ENCODE measurements at places on chromosomes 16 and 17. TPM values are rescaled to one million over a fixed set of nuclear protein-coding genes. Genes with fewer than 3 reads are reported as not detected.

DNA sequence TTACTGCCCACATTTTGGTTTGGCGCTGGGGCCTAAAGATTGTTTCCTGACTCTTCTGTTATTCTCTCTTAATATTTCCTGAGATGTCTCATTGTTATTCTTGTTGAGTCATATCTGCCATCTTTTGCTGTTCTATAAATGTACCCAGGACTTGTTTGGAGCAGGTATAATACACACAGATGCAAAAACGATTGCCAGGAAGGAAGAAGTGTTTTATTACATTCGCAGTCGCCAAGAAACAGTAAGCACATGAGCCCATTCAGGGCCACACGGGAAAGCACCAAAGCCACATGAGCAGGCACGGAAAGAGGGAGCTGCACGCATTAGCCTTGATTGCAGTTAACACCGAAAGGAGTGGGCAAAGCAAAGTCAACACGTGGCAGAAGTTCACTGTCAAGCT is 70.2 kb downstream of the ARHGAP44 start:
- DNase-seq = no peak

DNA sequence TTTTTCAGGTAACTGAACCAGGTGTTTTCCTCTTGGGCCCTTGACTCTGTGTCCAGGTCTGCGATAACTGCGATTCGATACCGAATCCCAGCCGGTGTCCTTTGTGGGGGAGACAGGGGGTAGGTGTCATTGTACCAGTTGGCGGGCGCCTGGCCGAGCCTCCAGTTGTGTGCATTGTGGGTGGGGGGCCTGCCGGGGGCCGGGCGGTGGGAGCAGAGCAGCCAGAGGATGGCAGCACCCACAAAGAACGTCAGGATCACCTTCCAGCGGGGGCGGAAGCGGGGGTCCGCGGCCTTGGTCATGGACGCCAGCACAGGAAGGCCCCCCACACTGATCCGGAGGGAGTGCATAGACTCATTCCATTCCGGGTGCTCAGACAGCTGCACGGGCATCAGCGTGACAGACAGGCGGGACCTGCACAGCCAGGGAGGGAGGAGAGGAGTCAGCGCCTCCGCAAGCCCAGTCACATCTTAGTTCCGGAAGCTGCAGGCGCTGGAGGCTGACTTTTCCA is 12.3 kb downstream of the CANT1 start:
- no peak for DNase-seq

DNA sequence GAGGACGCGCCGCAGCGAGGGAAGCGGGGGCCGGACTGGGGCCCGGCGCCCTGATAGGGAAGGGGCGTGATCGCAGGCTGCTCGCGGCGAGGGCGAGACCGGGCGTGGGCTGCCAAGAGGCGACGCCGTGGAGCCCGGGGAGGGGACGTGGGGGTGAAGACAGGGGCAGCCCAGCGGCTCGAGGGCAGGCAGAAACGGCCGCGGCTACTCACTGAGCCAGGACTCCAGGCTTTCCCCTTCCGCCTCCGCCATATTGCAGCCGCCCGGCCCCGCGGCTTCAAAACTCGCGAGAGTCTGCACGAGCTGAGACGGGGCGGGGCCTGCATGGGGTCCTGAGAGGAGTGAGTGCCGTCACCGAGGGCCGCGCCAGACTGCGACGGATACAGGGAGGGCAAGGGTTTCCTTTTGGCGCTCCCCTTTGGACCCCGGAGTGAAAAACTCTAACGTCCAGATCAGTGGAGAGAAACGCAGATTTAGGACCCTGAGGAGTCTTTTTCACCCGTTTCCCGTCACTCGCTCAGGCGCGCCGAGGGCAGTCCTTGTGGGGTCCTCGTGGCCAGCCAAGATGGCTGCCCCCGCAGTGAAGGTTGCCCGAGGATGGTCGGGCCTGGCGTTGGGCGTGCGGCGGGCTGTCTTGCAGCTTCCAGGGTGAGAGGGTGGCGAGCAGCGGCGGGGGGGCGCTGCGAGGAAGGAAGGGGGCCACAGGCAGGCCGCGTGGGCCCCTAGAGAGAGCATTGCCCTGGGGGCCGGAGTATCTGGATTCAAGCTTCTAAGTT is at the start of the genes GGA3 and MRPS7:
Gene GGA3 (minus strand): TSS at position 271 of the 776 bp plus-strand sequence. CDS start 19 bp downstream, at position 252.
Gene MRPS7 (plus strand): TSS at position 544 of the 776 bp plus-strand sequence. CDS start 22 bp downstream, at position 566.
- peak; percentile 87 for DNase-seq

Gene TOM1L1
- total RNA-seq = 54.9 TPM

Gene TNFRSF17
- not detected for total RNA-seq
